ENCODE measurements at places on chromosomes 3 and 15. TPM values are rescaled to one million over a fixed set of nuclear protein-coding genes. Genes with fewer than 3 reads are reported as not detected.

RHCG gene
- total RNA-seq, result not detected

GOLGA8T gene
- not detected for total RNA-seq

KY gene
- not detected for total RNA-seq

BDH1 gene
- 20.3 TPM for total RNA-seq

GRCh38 chr3:182261041-182261440 lies 532.3 kb upstream of the ATP11B start:
- H3K4me3 ChIP-seq, result no peak overlapping the region
- no peak overlapping the region for H3K27ac ChIP-seq
- no peaks in the 10 kb centered on the region for H3K27me3 ChIP-seq
- H3K4me1 ChIP-seq, result no peaks in the 10 kb centered on the region
- no peak for DNase-seq

DNA sequence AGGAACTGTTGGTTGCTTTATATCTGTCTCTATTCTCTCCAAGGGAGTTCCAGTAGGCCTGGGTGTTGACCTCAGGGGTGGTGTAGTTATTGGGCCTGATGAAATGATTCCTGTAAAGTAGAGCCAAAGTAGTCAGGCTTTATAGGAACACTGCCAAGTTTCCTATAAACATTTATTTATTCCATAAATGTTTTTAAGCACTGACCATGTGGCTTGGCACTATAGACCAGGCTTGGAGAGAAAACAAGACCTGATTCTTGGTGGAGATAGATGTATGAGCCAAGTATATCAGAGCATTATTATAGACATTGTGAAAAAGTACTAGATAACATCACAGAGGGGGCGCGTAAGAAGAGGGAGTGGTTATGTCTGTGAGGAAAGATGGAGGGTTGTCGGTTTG lies 65.9 kb downstream of the TFG start:
- no peak overlapping the region for H3K4me3 ChIP-seq
- no peaks in the 10 kb centered on the region for H3K4me1 ChIP-seq
- no peaks in the 10 kb centered on the region for H3K36me3 ChIP-seq
- H3K27me3 ChIP-seq, result no peaks in the 10 kb centered on the region

DNA sequence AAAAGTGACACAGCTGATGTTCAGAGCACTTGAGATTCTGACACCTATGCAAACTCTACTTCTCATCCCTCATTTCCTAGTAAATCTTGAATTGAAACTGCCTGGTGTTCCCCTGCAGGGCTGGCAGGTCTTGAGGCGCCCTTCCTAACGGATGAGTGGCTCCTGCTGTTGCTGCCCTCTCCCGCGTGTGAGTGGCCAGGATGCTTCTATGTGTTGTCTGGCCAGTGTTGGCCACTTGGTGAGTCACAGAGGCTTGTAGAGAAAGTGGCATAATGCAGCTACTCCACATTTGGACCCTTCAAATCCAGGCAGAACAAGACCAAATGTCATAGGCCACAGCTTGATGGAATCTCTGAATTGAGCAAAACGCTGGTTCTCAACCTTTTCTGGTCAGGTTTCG lies 63.6 kb downstream of the MOBP start:
- no peaks in the 10 kb centered on the region for H3K36me3 ChIP-seq
- H3K27ac ChIP-seq, result no peak overlapping the region
- H3K4me1 ChIP-seq, result no peaks in the 10 kb centered on the region
- no peak for DNase-seq
- H3K27me3 ChIP-seq, result peaks cover 4% of the 10 kb centered on the region
